ENCODE measurements at places on chromosomes 11 and 22.

- no peak for DNase-seq
These were observed 102.8 kb downstream of the EXT2 start for GRCh38 chr11:44198146-44198724.

- DNase-seq, result peak; percentile 91
These were observed 2.6 kb upstream of the VWCE start for GRCh38 chr11:61297746-61298145.

GRCh38 chr11:84019571-84020194 lies 733.5 kb upstream of the CCDC90B start:
- DNase-seq, result peak; percentile 23

DNA sequence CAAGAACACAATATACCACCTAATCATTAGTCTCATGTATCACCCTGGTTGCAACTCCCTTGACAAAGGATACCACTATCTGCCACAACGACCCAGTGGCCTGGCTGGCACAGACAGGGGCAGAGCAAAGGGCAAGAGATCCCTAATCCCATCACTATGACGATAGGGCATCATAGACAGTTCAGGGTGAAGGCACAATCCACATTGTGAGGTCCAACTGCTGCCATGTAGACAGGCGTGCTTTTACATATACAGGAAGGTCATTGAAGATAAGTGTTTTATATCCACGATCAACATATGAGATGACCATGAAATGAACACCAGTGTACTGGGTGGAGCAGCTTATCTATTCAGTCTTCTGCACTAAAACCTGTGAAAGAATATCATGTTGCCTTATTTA lies 94.6 kb downstream of the IGLL1 start:
- DNase-seq, result no peak

Measured in AG20443 (cell line).